ENCODE measurements at places on chromosomes 11 and 22. TPM values are rescaled to one million over a fixed set of nuclear protein-coding genes. Genes with fewer than 3 reads are reported as not detected.

The PTPRJ gene
- total RNA-seq: 28.0 TPM

The CYTH4 gene
- total RNA-seq: not detected

- DNase-seq: no peak
Observed at GRCh38 chr22:47801541-47802245, 1039.2 kb downstream of the TBC1D22A start.

- DNase-seq: peak; percentile 53
Observed at GRCh38 chr11:2788168-2789071, 88.6 kb upstream of the KCNQ1OT1 start.

GRCh38 chr11:58617976-58618557, 4.4 kb upstream of the CNTF start:
- DNase-seq: peak; percentile 24

DNA sequence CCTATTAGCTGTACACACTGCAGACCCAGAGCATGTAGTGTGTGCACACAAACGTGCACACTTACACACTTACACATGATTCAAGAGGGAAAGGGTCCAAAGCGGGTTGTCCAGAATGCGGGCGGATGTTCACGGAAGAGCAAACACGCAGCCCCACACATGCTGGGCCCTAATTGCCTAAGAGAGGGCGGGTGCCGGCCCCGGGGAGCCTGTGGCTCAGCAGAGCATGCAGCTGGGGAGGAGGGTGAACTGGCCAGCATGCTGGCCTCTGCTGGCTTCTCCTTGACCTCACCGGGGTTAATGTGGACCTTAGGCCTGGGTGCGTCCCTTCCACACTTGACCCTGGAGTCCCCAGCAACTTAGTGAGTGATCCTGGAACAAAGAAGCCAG, 816.3 kb downstream of the BRD1 start:
- DNase-seq: no peak

DNA sequence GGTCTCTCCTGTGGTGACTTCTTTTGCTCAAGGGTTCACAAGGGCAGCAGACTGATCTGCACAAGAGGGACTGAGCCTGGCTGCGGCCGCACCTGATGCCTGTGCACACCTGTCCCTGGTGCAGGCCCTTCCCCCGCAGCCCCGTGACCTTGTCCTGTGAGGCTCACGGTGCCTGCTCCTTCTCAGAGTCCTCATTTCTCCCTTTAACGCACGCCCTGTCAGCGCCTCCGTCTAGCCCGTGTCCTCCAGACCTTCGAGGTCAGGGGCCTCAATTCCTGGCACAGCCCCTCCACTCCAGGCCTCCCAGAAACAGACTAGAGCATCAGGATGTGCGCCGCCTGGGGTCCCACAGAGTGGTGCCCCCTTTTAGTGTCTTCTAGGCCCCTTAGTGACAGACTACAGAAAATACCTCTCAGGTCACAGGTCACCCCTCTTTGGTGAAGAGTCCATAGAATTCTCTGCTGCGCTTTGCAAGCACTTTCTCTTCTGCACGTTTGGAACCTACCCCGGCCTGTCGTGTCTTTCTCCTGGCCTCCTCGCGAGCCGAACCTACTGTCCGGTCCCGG, 1.0 kb upstream of the DRD4 start:
- DNase-seq: no peak

DNA sequence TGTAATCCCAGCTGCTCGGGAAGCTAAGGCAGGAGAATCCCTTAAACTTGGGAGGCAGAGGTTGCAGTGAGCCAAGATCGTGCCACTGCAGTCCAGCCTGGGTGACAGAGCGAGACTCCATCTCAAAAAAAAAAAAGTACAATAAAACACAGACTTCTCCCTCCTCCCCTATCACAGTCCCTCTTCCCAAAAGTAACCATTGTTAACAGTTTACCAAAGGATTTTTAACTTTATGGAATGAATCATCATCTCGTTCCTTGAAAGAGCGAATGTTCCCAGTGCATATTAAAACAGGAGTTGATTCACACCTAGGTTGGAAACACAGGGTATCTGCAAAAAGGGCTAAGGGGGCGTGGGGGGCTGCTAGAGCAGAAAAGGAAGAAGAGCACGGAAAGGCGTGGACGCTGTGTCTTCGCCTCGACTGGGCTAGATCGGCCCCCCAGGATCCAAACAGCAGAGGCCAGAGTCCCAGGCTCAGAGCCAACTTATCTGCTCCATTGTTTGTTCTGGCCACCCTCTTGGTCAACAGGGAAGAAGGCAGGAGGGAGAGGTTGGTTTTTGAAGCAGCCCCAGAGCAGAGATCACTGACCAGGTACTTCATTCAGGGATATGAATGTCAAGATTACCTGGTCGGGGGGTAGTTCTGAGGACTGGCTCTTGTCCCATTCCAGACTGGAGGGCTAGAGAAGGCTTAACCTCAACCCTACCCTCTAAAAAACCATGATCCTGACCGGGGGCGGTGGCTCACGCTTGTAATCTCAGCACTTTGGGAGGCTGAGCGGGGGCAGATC, 2.1 kb upstream of the AHNAK start:
- no peak for DNase-seq

- no peak for DNase-seq
Observed at GRCh38 chr22:39134366-39135091, 18.0 kb downstream of the CBX7 start.

Measured in neural progenitor cell (in vitro differentiated cells).